ENCODE measurements at places on chromosomes 5 and 9.

DNA sequence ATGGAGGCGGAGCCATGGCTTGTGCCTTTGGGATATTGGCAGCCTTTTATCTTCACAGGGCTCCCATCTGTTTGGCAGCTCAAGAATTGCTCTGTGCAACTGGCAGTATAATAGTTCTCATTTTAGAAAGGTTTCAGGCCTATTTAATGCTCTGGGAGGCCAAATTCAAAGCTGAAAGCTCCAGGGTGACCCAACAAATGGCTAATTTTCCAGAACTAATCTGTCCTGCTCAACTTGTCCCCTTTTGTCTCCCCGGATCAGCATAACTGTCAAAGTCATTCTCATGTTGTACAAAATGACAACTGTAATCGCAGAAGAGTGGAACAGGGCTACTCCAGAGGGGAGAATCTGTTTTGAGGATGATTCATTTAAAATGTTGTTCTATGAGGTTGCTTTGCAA is 52.6 kb upstream of the CXCL14 start:
- DNase-seq = no peak

DNA sequence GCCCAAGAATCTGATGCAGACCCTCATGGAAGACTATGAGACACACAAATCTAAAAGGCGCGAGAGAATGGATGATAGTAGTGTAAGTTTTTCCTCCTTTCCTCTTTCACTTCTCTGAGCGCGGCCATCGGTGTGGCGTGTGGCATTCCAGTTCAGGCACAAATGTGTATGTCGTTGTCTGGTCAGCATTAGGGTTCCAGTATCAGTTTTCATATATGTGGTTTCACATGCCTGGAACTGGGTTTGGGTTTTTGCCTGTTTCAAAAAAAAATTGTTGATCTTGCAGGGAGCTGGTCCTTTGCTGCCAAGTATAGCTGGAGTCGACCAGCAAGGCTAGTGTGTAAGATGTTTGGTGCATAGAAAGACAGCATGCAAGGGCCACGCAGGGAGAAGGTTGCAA is 51.5 kb downstream of the C9orf152 start:
- no peak for DNase-seq

DNA sequence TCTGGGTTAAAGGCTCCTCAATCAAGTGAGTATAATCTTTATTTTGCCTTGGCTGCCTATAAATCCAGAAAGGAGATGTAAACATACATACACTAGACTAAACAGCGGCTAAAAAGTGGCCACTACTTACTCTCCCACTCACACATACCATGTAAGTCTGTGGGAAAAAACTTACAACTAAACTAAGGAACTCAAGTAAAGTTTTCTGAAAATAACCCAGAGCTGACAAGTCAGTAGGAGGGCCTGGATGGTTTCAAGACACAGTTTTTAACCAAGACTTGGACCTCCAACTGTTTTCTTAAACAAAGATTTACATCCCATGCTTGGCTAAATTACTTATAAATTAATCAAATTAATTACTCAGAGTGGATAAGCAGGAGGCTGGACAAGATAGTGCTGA is 64.5 kb downstream of the CEP120 start:
- DNase-seq = no peak

- DNase-seq = no peak
Observed at GRCh38 chr5:174172152-174172551, 126.6 kb downstream of the NSG2 start.

GRCh38 chr9:87515006-87515405 is 17.3 kb downstream of the DAPK1 start:
- no peak for DNase-seq

DNA sequence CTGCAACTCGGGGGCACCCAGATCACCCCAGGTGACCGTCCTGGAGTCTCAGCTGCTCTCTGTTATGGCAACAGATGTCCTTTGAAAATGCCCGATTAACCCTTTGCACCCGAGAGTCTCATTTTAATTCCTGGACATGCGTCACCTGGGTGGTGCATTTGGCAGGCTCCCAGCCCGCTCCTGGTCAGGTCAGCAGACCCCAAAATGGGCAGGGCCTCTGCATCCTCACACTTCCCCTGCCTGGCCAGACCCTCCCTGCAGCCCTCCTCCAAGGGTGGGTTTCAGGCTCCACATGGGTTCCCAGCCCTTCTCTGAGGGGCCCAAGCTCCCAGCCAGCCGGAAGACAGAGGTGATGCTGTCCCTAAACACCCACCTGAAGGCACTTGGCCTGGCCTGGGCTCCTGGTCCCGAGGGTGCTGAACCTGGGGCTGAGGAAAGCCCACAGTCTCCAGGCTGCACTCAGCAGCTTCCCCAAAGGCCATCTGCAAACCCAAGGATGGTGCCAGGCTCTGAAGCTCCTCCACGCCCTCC is 69.4 kb downstream of the PSMB7 start:
- DNase-seq = no peak

DNA sequence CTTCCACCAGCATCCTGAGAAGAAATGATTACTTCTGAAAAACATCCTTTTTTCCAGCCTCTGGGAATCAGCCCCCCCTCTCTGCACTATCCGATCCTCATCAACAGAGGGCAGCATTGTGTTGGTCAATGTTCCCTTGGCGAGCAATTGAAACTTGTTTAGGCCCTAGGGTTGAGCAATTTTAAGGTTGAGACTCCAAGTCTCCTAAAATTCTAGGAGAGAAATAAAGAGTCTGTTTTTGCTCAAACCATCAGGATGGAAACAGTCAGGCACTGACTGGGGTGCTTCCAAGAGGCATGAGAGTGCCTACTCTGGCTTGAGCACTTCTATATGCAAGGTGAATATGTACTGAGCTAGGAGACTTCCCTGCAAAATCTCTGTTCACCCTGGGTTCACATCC is 12.4 kb upstream of the CYFIP2 start:
- no peak for DNase-seq

GRCh38 chr5:88049737-88050136 is 218.9 kb downstream of the TMEM161B start:
- no peak for DNase-seq

DNA sequence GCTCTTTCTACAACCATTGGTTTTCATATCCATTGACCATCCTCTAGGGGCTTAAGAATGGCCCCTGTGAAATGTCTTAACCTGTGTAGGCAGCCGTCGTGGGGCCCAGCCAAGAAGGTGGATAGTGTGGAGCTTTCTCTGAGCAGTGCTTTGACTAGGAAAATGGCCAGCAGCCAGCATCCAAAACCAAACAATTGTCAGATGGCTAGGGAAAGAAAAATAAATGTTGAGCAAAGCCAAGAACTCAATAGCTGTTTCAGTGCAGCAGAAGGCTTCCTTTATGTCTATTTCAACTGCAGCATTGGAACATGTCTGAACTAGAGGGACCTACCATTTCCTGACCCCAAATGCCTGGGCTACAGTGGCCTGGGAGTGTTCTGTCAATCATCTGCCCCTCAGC is 374.9 kb downstream of the TLE4 start:
- DNase-seq = peak; percentile 20

DNA sequence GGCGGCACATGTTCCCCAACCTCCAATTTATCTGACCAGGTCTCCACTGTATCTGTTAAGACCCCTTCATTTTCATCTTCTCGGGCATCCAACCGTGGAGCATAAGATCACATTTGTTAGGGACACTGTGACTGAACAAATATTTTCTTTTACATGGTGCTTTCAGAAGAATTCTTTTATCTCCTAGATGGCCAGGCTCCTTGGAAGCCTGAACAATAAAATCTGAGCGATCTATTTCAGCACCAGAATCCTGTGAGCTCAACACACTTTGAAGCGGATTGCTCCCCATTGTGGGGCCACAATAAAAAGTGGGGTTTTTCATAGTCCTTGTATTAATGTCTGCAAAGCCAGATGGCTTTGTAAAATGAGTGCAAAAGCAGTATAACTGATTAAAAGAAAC is 273.7 kb downstream of the CD180 start:
- no peak for DNase-seq

DNA sequence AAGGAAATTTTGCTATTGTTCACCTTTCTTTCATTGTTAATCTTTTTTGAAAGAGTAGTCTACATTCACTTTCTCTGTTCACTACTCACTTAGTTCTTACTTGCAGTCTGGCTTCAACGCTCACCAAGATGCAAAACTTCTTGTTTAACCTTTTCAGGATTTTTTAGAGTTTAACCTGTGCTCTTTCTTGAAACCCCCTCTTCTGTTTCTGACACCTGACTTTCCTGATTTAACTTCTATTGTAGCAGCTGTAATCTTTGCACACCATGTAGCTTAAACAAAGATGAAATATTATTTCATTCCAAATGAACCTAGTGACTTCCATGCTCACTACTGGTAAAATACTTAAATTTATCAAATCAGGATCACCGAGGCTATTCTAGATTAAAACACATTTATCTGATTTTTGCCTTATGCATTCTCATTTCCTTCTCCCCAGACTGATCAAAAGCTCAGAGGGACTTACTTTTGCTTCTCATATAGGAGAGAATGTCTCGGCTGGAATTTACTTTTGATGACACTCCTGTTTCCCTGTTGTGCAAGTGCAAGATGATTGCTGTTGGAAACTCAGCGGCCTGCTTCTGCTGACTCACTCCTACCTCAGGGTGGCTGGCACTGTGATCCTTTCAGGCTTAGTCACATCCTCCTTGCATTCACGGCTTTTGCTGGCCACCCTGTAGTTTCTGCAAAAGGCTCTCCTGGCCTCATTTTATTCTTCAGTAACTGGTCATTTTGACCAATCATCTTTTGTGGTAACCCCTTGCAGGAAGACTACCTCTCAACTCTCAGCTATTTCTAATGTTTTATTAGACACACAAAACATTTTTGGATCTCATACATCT is 109.3 kb upstream of the IFNE start:
- DNase-seq = peak; percentile 69

DNA sequence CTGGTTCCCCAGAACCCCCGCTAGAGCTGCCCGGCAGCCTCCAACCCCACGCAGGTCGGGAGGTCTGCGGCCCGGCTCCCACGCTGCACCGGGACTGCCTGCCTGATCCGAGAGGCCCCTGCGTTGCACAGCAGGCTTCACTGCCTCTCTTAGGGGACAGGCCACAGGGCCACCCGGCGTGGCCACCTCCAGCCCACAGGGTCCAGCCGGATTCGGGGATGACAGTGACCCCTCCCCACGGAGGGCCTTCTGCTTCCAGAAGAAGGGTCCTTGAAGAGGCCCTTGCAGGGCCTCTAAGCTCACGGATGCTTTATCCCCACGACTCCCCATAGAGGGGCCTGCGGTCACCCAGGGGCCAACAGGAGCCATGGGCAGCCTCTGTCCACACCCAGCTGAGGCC is 66.1 kb upstream of the PPP1R26 start:
- no peak for DNase-seq

GRCh38 chr9:132114102-132114707 is 34.5 kb upstream of the MED27 start:
- DNase-seq = peak; percentile 63

- DNase-seq = no peak
Observed at GRCh38 chr5:68839019-68839552, 254.7 kb upstream of the SLC30A5 start.

- no peak for DNase-seq
Observed at GRCh38 chr9:126294331-126295081, 32.1 kb upstream of the MVB12B start.

- peak; percentile 76 for DNase-seq
Observed at GRCh38 chr9:129596541-129597331, 24.2 kb downstream of the C9orf50 start.

- peak; percentile 88 for DNase-seq
Observed at GRCh38 chr9:35882263-35882848, 12.2 kb upstream of the OR13J1 start.

GRCh38 chr5:143226361-143226760 is 177.1 kb downstream of the NR3C1 start:
- DNase-seq = no peak

- DNase-seq = no peak
Observed at GRCh38 chr9:109286571-109286977, 34.3 kb downstream of the EPB41L4B start.

GRCh38 chr5:81749561-81750307 is 1.2 kb downstream of the SSBP2 start:
- DNase-seq = peak; percentile 46

GRCh38 chr9:8186560-8186959 is 387.0 kb upstream of the DMAC1 start:
- no peak for DNase-seq

GRCh38 chr5:179153921-179154345 is 93.8 kb downstream of the ZNF354C start:
- DNase-seq = no peak

Data from left cardiac atrium (tissue), 4 donors.